GDM1 (cell line): ENCODE measurements at places on chromosomes 12 and 14.

DNA sequence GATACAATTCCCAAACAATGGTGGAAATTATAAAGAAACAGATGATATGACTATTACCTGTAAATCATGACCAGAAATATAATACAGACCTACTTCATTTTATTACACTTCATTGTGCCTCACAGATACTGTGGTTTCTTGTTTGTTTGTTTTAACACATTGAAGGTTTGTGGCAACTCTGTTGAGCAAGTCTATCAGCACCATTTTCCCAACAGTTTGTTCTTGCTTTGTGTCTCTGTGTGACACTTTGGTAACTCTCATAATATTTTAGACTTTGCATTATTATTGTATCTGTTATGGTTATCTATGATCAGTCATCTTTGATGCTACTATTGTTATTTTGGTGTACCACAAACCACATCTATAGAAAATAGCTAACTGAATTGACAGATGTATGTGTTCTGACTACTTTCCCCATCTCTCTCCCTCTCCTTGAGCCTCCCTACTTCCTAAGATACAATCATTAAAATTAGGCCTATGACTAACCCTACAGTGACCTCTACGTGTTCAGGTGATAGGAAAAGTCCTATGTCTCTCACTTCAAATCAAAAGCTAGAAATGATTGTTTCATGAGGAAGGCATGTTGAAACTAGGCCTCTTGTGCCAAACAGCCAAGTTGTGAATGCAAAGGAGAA is 49.1 kb downstream of the FBXO33 start:
- no peak for DNase-seq

DNA sequence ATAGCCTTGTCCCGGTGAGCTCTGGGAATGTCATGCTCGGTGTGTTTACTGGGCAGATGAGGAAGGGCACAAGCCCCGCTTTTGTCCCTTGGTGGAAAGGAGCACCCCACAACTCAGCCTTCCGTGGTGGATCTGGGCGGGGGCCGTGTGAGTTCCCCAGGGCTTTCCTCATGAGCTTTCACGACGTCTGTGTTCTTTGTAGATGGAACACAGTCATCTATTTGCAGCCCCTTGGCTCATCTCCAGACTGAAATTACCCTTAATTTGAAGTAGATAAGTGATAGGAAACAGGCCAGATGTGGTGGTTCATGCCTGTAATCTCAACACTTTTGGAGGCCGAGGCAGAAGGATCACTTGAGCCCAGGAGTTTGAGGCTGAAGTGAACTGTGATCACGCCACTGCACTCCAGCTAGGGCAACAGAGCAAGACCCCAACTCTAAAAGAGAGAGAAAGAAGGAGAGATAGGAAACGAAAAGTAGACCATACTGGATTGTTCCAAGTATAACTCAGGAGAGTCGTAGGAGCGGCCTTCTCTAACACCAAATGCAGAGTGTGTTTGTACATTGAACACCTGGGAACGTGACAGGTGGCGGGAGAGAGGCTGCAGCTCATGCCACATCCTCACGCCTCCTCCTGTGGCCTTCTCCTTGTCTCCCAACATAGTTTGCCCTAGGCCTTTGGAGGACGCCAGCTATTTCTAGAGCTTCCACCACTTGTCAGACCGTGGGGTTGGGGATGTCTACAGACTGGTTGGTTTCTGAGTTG is 8.8 kb downstream of the P2RX4 start:
- no peak for DNase-seq

DNA sequence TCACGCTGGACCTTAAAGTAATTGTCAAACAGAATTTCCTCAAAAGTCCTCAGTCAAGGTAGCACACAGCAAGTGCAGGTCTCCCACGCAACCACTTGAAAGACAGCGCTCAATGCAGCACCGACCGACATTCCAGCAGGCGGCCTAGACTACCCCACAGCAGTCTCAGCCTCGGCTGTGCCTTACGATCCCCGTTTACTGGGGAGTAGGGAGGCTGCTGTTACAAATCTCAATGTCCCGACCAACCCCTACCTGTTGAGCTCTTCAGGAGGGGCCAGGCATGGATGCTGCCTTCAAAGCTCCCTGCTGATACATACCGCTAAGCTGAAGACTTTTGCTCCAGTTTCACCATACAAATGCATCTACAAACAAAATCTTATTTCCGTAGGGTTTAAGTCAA is 21.8 kb downstream of the VPS37B start:
- DNase-seq: no peak

GRCh38 chr14:59098377-59098776 is 90.1 kb upstream of the DAAM1 start:
- DNase-seq: no peak

DNA sequence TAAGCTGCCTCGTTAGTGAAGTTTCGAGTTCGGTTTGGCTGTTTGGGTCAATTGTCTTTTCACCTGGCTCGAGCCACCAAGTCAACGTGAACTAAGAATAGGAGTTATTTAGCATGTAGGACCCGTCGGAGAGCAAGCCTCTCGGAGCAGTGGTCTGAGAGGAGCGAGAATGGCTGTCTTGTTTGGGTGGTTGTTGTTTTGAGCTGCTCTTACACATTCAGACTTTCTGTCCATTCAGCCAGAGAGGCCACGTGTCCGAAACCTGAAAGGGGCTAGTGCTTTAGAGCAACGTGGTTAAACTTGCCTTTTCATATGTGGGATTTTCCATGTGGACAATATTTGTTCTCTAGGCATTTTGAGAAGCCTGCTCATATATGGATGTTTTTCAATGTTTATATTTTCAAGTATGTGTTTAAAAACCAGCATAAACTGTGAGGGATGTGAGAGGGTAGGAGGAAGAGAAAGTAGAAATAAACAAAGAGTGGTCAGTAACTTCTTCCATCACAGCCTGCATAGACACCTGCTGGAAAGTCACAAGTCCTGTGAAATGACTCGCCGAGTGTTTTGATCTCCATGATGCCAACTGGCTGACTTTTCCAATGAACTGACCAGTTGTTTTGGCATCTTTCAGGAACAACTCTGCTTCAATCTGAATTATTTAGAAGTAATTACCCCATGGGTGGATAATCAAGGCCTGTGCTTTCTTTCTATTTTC is 221.0 kb downstream of the ASCL1 start:
- no peak for DNase-seq

GRCh38 chr14:101928415-101928841 is 35.9 kb upstream of the DYNC1H1 start:
- no peak for DNase-seq

GRCh38 chr12:68352067-68352466 is 19.9 kb upstream of the MDM1 start:
- no peak for DNase-seq

- no peak for DNase-seq
Observed at GRCh38 chr12:104772336-104772735, 185.8 kb downstream of the SLC41A2 start.
